ENCODE measurements at places on chromosomes 5 and 9. TPM values are rescaled to one million over a fixed set of nuclear protein-coding genes. Genes with fewer than 3 reads are reported as not detected.

DNA sequence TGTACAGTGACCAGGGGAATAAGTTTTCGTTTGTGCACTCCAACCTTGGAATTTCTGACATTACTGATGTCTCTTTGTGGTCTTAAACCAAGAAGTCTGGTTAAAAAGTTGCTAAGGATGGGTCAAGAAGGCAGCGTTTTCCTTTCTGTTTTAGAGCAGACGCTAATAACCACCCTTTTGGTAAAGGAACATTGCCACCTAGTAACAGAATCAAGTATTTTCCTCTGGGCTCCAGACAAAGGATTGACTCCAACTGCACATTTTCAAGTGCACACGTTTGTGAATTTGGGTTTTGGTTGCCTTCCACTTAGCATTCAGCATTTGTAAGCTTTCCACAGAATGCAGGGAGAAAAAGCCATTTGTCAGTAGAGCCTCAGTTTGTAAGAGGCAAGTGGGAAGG, 22.2 kb upstream of the CEP78 start:
- peak; percentile 45 for DNase-seq
- H3K36me3 ChIP-seq: no peaks in the 10 kb centered on the region
- H3K27ac ChIP-seq: no peak overlapping the region
- peaks cover 3% of the 10 kb centered on the region for H3K4me1 ChIP-seq
- no peaks in the 10 kb centered on the region for H3K27me3 ChIP-seq
- no peak overlapping the region for H3K4me3 ChIP-seq

ENTREP1 gene
- not detected for total RNA-seq

- no peak overlapping the region for H3K27ac ChIP-seq
- H3K27me3 ChIP-seq: no peaks in the 10 kb centered on the region
- no peak for DNase-seq
- no peaks in the 10 kb centered on the region for H3K36me3 ChIP-seq
- H3K4me3 ChIP-seq: no peak overlapping the region
These were observed 22.5 kb upstream of the CCNH start for GRCh38 chr5:87435144-87435694.

SV2C gene
- total RNA-seq: not detected

- no peak overlapping the region for H3K27ac ChIP-seq
- H3K36me3 ChIP-seq: no peaks in the 10 kb centered on the region
- no peaks in the 10 kb centered on the region for H3K4me1 ChIP-seq
These were observed 855.9 kb upstream of the CDH10 start for GRCh38 chr5:25500635-25501034.

All from GM23248 (cell line).